Dermis microvascular lymphatic vessel endothelial cell (primary cell): ENCODE measurements at places on chromosomes 5 and 9. TPM values are rescaled to one million over a fixed set of nuclear protein-coding genes. Genes with fewer than 3 reads are reported as not detected.

The TGFBI gene
- 2.4 and 10.5 TPM in 2 replicates for total RNA-seq

The GPR150 gene
- total RNA-seq = 0.13 TPM in 2 replicates

The CDC25C gene
- total RNA-seq = 2.5 and 6.7 TPM in 2 replicates

The SNX24 gene
- total RNA-seq = 5.2 and 5.3 TPM in 2 replicates

The F2R gene
- 79.3 and 174 TPM in 2 replicates for total RNA-seq

The POU5F2 gene
- total RNA-seq = 0.26 and 0.51 TPM in 2 replicates

The MYOT gene
- not detected in 2 replicates for total RNA-seq

The PCDHGA8 gene
- total RNA-seq = 0.64 and 1.1 TPM in 2 replicates

The SH3GL2 gene
- total RNA-seq = under 0.01 TPM in 1 of 2 replicates, not detected in the other

The QRFP gene
- total RNA-seq = not detected in 2 replicates

The SLC36A2 gene
- not detected in 2 replicates for total RNA-seq

The CKMT2 gene
- total RNA-seq = 0.13 and 0.38 TPM in 2 replicates

The PTGES gene
- total RNA-seq = 0.25 and 0.26 TPM in 2 replicates

The SPDL1 gene
- 5.1 and 10.5 TPM in 2 replicates for total RNA-seq

The CCDC192 gene
- not detected in 2 replicates for total RNA-seq

The RASGEF1C gene
- not detected in 2 replicates for total RNA-seq

The ORM2 gene
- total RNA-seq = not detected in 2 replicates

The EQTN gene
- under 0.01 TPM in 1 of 2 replicates, not detected in the other for total RNA-seq

The POLE3 gene
- total RNA-seq = 39.7 and 41.3 TPM in 2 replicates

The PDCD1LG2 gene
- total RNA-seq = 0.51 and 0.77 TPM in 2 replicates

The OTP gene
- not detected in 2 replicates for total RNA-seq

The CACNA1B gene
- total RNA-seq = under 0.01 TPM in 2 replicates

The ADGRD2 gene
- total RNA-seq = not detected in 2 replicates

The MCC gene
- total RNA-seq = 10.1 and 19.0 TPM in 2 replicates
